Kidney epithelial cell (primary cell): ENCODE measurements at places on chromosomes 3 and 15. TPM values are rescaled to one million over a fixed set of nuclear protein-coding genes. Genes with fewer than 3 reads are reported as not detected.

DNA sequence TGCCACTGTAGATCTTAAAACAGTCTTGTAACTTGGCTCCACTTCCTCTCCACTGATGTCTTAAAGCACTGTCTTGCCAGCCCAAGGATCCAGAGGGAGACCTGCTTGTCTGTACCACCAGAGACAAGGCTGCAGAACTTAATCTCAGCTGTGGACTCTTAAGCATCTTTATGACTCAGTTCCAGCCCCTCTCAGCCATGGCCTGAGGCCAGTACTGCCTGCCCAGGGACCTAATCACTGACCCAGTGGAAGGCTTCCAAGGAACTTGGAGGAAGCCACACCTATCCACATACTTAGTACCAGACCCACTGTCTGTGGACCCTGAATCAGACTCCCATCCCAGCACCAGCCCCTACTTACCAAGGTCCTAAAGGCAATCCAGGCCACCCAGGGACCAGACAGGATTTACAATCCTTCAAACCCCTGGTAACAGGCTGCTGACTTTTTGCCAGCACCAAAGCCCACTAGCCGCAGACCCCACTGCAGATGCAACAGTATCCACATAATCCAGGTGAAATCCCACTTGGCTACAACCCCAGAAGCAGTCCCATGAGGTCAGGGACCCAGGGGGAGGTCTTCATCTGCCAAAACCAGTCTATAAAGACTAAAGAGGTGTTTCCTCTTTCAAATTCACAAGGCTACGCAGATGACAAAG, 41.9 kb upstream of the PRR20G start:
- no peak for DNase-seq

GRCh38 chr3:54538346-54538745, 389.5 kb downstream of the LRTM1 start:
- no peak for DNase-seq

GRCh38 chr15:89880727-89881126, 13.1 kb downstream of the AP3S2 start:
- no peak for DNase-seq

DNA sequence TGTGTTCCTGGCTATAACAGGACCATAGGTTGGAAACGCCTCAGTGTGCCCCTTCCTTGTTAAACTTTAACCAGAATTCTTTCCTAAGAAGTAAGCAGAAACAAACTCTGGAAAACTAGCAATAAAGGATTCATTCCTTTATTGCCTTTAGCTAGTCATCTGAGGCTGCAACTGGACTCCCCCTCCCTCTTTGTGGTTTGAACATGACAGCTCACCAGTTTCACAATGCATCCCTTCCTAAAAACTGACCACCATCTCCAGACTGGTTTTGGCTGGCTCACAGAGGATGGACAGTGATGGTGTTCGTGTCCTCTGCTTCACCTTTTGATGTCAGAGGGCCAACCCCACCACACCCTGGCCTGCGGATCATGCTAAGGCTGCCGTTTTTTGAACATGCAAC, 27.9 kb upstream of the TGFBR2 start:
- DNase-seq, result peak; percentile 97

GRCh38 chr3:184868477-184868876, 56.5 kb downstream of the VPS8 start:
- no peak for DNase-seq

GRCh38 chr15:31799715-31800321, 230.5 kb upstream of the CHRNA7 start:
- DNase-seq, result no peak

Gene CPNE4
- 2.5 and 3.7 TPM in 2 replicates for total RNA-seq

Gene PAQR9
- total RNA-seq, result 0.08 and 0.48 TPM in 2 replicates

DNA sequence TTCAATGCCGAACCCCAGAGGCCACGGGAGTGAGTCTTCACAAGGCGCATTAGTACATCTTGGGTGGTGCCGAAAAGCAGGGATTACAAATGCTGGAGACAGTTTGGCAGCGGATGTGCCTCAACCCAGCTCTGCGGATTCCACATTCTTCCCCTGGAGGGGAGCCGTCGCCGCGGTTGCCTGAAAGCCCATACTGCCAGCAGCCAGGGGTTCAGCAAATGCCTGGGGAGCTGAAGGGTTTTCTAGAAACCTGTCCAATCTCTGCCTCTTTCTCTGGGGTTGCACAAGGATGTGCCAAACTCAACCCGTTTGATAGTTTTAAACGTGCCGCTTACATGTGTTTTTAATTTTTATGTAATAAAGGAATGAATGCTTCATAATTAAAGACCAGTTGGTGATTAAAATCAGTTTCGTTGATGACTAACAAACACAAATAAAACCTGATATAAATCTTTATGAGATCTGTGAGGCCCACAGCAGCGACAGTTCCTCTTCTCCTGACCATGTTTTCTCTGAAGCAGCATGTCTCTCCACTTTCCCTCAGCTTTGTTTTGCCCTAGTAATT, 74.6 kb upstream of the LEKR1 start:
- no peak for DNase-seq

DNA sequence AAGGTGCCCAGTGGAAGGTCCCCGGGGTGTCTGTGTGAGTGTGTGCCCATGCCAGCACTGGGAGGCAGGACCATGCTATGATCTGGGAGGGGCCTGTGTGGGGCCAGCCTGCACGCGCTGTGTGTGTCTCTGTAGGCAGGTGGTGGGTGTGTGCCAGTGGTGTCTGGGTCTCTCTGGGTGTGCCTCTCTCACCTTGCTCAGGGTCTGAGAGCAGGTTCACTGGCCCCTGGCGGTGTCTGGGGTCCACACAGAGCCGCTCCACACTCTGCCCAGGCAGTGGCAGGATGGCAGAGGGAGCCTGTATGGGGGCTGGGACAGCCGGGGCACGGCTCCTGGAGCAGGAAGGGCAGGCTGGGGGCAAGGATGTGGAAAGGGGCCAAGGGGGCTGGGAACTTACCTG, 12.6 kb downstream of the ITIH4 start:
- no peak for DNase-seq

Gene CLRN1
- not detected in 2 replicates for total RNA-seq

- DNase-seq, result no peak
Measured at GRCh38 chr15:69953816-69954215, 143.9 kb downstream of the TLE3 start.
